ENCODE measurements at places on chromosomes 7 and 10.
A peak's percentile ranks its signal among the peaks of the same experiment; 100 is the strongest.

DNA sequence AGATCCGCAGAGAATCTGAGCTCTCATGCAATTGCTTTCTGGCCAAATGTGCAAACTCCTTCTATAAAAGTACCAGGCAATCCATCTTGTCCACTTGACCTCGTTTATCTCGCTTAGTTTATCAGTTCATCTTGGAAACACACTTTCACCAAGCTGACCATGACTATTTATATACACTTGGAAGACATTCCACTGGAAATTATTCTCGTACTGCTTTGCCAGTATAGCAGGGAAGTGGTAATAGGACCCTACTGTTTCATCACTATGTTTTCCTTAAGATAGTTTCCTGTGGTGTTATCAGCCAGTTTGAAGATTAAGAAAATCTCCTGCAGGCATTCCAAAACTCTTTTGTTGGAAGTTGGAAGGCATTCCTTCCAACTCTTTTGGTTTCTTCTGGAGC, 115.3 kb upstream of the FAM171A1 start:
- DNase-seq = no peak

- peak; percentile 55 for DNase-seq
Measured at GRCh38 chr10:93436591-93437085, 45.5 kb downstream of the MYOF start.

GRCh38 chr7:22420973-22421635, 64.2 kb upstream of the RAPGEF5 start:
- DNase-seq = no peak

- no peak for DNase-seq
Measured at GRCh38 chr7:17660116-17660515, 280.2 kb downstream of the SNX13 start.

GRCh38 chr7:7109934-7110333, 72.4 kb upstream of the C1GALT1 start:
- DNase-seq = no peak

DNA sequence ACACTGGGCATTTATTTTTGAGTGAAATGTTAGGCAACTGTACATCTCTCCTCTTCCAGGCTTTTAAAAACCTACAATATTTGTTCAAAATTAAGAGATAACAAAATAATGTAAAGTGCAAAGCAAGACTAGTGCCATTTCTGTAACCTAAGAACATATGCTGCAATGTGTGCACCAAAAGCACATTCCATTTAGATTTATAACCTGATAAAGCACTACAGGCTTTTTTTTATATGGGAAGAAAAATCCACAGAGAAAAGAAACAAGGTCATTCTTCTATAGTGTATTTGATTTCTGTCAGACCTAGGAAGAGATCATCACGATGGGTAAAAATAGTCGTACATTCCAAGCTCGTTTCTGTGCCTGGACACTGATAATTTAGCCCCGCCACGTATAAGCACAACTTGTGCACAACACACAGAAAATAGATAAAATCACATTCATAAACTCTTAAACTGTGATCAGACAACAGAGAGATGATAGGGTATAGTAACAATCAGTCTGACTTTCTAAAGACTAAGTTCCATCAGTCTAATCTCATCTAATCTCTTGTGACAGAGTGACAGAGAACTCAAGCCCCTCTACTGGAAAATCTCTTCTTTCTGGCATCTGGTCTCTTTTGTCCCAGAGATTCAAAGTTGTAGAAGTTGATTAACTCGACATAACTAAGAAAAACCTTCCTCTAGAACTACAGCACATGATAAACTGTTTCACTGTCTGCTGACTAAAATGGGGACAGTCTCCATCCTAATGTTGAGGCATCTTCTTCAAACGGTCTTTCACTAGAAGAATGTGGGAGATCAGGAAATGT, 6.7 kb downstream of the LAMB1 start:
- DNase-seq = no peak

- DNase-seq = no peak
Measured at GRCh38 chr10:129938460-129938859, 25.6 kb downstream of the EBF3 start.

- no peak for DNase-seq
Measured at GRCh38 chr7:73509463-73509862, 12.6 kb downstream of the BAZ1B start.

- no peak for DNase-seq
Measured at GRCh38 chr7:138129551-138130165, 53.4 kb downstream of the AKR1D1 start.

- no peak for DNase-seq
Measured at GRCh38 chr10:128576336-128576735, 450.1 kb upstream of the MKI67 start.

DNA sequence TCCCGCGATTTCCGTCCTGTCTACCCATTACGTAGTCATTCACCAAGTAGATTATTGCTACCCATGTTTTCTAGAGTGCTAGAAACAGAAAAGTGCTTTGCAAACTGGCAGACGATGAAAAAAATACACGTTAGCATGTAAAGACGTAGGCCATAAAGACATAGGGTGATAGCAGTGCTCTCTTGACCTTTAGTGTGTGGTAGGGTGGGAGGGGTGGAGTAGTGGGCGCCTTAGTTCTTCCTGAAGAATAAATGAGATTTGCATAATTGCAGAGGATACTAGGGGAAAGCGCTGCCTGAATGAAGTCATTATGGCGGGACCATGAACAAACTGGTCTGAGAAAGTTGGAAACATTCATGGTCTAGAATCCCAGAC, 948 bp downstream of the ZNF485 start:
- DNase-seq = no peak

GRCh38 chr10:3464760-3465405, 292.3 kb upstream of the PITRM1 start:
- no peak for DNase-seq

GRCh38 chr10:36003031-36003600, 361.0 kb upstream of the FZD8 start:
- no peak for DNase-seq

DNA sequence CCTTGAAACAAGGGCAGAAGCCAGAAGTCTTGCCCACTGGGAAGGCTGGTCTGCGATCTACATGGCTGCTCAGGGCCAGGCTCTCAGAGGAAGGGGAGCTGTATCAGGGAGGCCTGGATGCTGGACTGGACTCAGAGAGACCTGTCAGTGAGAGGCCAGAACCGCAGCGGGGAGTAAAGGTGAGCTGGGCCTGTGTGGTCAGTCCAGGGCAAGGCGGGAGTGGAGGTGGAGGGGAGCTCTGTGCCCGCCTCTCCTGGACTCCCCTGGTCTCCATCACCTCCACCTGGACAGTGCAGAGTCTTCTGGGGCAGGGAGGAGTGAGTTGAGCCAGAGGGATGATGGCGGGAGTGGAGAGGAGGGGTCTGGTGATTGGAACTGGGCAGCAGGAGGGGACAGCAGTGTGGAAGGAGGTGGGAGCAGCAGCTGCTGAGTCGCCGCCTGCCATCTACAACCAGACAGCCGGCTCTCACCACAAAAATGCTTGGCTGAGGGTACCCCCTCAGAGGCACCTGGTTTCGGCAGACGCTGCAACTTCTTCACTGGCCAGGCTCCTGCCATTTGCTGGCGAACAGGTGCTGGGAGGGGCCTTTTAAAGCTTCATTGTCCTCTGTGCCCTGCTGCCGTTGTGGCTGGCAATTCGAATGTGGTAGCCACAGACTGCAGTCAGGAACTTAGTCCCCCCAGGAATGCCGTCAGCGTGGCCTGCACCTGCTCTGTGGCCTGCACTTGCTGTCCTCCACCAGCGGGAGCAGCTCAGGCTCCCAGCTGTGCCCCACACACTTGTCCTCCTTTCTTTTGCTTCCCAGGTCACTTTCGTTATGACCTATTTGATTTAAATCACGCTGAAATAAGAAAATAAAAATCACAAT, 3.5 kb downstream of the RASSF4 start:
- DNase-seq = peak; percentile 61

- DNase-seq = no peak
Measured at GRCh38 chr7:33809228-33809627, 96.1 kb upstream of the BMPER start.

- no peak for DNase-seq
Measured at GRCh38 chr7:128234476-128235026, 6.5 kb upstream of the LEP start.

- DNase-seq = no peak
Measured at GRCh38 chr7:140304191-140304799, 94.0 kb downstream of the SLC37A3 start.

GRCh38 chr7:137544453-137545058, 201.0 kb upstream of the PTN start:
- DNase-seq = no peak

DNA sequence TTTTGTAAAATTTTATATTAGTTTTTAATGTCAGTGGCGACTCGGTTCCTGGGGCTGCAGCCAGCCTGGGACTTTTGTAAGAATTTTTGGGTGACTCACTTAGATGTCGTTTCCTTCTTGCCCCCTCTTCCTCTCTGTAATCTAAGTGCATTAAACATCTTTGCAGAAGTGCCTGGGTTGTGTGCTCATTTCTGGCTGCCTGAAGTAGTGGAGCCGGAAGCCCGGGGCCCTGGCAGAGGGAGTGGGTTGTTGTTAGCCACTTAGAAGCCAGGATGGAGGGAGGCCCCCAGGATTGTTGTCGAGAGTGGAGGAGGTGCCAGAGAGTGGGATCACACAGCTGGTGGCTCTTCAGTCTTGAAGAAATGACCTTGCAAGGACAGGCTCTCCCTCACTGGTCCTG, 11.0 kb upstream of the TRIM8 start:
- DNase-seq = no peak

DNA sequence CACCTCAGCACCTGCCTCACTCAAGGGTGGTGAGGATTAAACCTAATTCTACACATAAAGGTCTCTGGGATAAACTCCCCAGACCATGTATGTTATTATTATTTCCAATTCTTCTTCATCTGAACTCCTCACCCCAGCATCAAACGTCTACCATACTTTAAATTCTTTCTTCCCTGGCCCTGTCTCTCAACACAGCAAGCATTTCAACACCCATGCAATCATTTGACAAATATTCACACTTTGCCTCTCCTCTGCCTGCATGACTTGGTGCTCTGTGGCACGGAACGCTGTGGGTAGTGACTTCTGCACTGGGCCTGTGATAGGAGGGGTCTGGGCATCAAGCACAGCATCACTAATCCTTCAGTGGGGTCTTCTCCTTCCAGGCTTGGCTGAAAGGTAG, 490.8 kb downstream of the TNS3 start:
- DNase-seq = no peak

GRCh38 chr7:139687980-139688632, 89.7 kb downstream of the HIPK2 start:
- no peak for DNase-seq

DNA sequence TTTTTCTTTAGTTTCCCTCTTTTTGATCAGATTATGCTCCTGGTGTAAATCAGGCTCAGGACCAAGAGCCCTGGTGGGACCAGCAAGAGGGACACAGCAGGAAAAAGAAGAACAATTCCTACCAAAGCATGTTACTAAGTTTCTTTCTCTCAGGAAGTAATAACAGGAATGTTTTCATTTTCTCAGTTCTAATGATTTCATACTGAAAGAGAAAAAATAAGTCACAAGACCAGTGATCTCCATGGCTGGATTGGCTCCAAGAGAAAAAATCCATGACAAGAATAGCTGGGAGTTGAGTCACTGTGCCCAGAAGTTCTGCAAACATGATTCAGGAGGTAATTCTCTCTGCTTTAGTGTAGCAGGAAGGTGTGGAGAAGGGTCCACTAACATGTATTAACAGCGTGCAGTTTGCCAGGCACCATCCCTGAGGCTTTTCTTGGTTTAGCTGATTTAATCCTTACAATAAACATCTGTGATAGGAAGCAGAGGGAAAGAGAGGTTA, 23.8 kb upstream of the IFIT2 start:
- peak; percentile 55 for DNase-seq

- peak; percentile 61 for DNase-seq
Measured at GRCh38 chr10:93032105-93032808, 28.3 kb upstream of the CYP26C1 start.

DNA sequence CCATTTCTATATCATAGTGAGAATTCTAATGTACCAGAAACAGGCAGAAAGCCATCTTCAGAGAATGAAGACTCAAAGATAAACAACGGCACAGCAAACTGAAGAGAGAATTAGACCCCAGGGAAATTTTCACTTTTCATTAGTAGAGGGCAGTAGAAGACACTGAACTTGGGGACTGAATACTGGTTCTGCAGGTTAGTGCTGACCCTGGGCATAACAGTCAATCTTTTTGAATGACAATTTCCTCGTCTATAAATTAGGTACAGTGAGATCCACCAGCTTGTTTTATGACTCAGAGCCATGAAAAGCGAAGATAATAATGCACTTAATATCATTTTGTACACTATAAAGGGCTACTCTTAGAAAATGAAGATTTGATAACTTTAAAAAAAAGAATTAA, 13.7 kb downstream of the FKBP14 start:
- DNase-seq = no peak

DNA sequence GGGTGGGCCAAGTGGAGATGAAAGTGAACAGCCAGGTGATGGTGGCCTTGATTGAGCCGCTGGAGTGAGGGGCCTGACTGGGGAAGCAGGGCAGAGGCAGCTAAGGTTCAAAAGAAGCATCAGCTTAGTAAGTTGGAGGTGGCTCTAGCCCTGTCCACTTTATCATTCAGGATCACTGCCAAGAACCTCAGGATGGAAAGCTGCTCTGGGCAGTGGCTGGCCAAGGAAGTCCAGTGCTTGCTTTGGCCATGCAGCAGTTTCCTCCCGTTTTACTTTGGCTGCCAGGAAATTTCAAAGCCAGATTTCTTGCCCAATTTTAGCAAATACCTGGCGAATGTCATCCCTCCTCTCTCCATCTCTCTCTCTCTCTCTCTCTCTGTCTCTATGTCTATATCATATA, 384.9 kb downstream of the PLXNA4 start:
- DNase-seq = no peak

DNA sequence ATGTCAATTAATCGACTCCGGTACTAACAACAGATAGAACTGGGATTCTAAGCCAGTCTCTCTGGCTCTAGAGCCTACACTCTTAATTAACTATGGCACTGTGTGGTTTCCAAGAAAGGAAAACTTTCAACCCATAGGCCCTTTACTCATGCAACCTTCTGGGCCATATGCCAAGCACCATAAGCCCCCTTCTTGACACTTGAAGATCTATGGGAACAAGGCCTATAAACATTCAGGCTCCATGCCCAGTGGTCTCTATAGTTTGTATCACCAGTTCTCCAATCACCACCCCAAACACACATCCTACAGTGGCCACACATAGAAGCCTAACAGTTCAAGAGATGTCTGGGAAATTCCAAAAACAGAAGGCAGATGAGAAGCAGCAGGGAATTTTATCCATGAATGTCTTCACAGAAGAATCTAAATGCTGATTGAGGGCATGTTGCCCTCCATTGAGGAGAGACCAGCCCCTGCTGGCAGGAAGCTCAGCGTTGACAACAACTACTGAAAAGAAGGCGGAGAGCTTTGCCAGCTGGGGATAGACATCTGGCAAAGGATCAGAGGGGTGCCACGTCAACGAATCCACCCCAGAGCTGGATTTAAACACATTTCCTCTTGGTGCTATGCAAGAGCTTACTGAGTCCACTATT, 64.4 kb downstream of the GRM3 start:
- peak; percentile 20 for DNase-seq

DNA sequence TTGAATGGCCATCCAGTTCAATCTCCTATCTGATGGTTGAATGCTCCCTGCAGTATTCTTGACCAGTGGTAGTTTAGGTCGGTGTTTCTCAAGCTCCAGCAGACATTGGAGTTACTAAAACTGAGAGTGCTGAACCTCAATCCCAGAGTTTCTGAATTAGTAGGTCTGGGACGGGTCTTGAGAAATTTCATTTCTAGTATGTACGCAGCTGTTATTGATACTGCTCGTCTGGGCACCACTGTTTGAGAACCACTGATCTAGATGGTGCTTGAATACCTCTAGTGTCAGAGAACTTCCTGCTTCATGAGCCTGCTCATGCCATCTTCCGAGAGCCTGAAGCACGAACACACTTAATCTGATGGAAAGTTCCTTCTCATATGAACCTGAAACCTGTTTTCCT, 99.4 kb upstream of the CREB5 start:
- no peak for DNase-seq

All from G401 (cell line).